ENCODE measurements at places on chromosomes 12 and 14.

GRCh38 chr12:52675301-52675701, 4.9 kb downstream of the KRT1 start:
- no peak for DNase-seq

DNA sequence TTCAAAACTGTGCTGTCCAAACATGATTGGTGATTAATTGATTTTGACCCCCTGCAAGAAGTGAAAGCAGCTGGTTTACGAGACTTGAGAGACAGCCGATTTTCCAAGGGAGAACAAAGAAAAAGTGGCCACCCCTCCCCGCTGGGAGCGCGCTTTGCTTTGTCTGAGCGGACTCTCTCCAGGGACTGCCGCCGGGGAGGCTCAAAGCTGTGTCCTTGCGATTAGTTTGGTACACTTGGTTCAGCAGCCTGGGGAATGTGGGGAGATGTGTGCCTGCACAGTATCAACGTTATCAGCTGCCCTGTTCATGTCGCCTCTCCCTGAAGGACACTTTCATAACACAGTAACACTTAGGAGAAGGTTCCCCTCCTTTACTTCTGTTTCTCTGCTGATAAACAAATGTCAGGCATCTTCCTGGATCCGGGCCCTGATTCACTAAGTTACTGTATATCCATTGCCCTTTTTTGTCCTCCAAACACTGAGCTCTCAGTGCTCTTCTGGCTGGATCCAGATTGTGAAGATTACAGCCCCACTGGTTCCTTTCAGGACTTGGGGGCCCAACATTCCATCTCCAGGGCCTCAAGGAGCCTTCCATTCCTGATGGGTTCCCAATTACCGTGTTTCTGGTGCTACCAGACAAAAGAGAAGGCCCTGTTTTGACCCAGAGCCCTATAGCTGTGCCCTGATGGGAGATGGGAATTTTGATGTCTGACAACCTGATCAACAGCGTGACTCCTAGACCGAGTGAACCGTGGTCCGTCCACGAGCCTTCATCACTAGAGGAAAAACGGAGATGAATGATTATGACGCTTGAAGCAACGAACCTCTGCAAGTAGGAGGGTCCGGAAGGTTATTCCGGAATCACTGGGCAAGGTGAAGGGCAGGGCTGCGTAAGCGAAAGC, 31.7 kb upstream of the TUBA1C start:
- DNase-seq: peak; percentile 57

GRCh38 chr12:69671597-69671996, 27.5 kb downstream of the BEST3 start:
- no peak for DNase-seq

DNA sequence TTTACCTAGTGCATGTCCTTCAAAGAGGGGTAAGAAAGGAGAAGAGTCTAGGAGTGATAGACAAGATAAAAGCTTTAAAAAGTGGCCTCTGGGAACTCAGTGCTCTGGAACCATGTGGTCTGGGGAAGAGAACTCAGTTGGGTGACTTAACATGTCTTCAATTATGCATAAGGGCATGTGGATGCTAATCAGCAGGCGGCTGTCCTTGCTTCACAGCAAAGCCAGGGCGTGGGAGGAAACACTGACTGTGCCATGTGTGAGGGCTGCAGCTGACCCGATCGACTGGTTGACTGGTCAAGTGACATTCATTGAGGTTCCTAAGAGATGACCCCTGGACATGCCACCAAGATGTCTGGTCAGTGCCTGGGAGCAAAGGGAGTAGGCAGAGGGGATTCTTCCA, 1053.8 kb downstream of the BCL11B start:
- DNase-seq: no peak

DNA sequence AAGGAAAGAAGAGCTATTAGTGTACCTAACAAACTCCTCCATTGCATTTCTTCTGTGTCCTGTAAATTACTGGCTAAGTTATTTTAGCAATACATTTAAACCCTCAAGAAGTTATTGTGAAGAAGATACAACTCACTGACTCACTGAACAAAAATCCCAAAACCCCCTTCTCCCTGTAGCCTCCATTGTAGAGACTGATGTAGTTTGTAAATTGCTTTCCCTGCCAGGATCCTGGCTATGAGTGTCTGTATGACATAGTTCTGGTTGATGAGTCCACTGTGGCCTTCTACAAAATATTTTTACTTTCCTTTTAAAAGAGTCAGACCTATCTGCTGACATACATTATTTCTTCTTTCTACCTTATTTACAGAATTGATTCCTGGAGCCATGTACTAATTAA, 155.6 kb downstream of the SLC6A15 start:
- no peak for DNase-seq

DNA sequence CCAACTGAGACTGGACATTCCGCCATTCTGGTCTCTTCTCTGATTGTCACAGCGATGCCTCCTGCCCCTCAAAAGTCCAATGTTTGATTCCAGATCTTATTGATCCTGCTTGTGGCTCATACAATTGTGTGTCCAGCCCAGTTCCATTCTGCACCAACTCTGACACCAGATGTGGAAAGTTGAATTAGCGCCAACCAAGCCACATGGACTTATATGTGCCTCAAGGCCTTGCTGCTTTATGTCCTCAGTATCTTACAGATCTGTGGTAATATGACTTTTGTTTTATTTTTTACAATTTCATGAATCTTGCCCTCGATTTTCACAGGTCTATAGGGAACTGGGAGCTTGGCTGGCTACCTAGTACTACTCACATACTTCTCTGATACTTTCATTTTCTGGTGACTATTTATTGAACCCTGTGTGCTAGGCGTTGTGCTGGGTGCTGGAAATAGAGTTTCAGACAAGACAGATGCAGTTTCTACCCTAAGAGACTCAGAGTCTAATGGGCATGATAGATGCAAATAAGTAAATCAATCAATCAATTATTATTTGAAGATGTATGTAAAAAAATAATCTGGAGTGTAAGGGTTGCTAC, 472.0 kb downstream of the TMTC2 start:
- no peak for DNase-seq

- DNase-seq: no peak
These were observed 49.3 kb downstream of the SLC25A21 start for GRCh38 chr14:37122919-37123639.

DNA sequence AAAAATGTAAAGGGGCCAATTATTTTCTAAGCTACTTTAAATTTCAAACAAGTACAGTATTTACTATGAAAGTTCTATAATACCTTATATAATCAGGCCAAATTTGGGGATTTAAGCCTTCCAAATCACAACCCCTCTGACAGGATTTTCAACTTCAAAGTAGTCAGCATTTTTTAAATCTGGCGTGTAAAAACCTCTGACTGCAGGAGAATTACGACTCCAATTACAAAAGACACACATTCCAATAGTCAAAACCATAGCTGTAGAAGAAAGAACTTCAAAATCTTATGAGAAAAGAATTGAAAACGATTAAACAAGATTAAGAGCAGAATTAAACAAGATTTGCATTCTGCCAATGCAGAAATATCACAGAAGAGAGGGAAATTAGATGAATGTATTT, 12.7 kb downstream of the OSBPL8 start:
- DNase-seq: no peak

DNA sequence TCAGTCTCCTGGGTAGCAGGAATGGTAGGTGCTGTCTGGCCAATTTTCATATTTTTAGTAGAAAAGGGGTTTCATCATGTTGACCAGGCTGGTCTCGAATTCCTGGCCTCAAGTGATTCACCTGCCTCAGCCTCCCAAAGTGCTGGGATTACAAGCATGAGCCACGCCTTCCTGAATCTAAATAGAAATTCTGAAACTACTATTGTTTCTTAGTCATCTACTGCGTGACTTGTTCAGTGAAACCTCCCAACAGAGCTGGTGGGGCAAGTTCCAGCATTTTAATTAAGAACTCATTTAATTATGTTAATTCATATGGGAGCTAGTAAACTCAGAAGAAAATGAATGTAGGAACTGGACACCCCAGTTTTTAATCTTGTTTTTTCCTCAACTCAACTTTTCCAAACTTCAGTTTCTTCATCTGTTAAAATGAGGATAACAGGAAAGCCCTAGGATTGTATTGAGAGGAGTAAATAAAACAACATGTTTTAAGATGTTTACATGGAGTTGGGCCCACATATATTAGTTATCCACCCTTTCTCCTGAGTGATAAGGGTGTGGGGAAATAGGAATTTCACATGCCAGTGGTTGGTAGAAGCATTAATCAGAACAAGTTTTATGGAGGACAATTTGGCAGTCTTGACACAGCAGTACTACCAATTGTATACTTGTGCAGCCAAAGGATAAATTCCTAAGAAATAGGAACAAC, 335.8 kb upstream of the E2F7 start:
- DNase-seq: no peak

DNA sequence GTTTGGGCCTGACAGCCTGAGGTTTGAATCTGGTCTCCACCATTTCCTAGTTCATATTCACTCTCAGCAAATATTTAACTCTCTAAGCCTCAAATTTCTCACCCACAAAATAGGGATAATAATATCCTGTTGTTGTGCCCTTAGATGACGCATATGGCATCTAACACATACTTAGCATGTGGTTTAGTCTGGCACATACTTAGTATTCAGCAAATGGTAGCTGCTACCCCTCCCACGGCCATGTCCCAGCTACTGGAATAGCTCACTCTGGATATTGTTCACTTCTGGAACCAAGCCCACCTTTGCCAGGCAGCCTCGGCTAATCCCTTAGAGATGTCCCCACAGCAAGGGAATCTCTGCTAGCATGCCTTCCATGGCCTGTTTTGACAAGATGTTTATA, 53.3 kb downstream of the BICD1 start:
- no peak for DNase-seq

GRCh38 chr14:77087631-77088030, 10.4 kb upstream of the CIPC start:
- DNase-seq: no peak

DNA sequence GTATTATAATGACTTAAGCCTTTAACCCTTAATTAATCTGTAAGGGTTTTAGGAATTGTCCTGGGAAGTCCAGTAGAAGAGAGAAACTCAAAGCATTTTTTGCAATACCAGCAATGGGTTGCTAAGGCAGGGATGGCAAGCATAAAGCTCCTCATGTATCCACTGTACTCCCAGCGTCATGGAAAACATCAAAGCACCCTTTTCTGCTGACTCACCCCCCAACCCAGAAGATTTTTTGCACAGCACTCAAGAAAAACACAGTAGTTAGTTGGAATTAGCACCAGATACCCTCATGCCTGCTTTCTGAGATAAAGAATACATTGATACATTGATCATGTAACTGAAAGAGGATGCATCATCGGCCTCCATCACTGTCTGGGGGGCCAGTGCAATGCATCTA, 199.1 kb upstream of the CNOT2 start:
- DNase-seq: no peak

- DNase-seq: no peak
These were observed 62.3 kb downstream of the GCH1 start for GRCh38 chr14:54840336-54840735.

DNA sequence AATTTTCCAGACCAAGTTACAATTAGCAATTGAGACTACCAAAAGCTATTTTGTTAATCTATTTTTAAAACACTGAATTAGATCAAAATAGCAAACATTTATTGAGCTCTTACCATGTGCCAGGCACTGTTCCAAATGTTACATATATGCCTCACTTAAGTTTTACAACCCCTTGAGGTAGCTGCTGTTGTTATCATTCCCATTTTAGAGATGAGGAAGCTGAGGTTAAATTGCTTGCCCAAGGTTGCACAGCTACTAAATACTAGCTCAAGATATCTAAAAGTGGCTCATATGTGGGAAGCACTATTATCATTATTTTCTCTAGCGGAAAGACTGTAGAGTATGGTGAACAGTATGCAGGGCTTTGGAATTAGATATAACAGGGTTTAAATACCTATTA, 19.5 kb upstream of the NAP1L1 start:
- no peak for DNase-seq

Measured in endothelial cell (in vitro differentiated cells).